Activated naive CD4-positive, alpha-beta T cell treated with anti-CD3 and anti-CD28 coated beads for 36 hours (primary cell): ENCODE measurements at places on chromosomes 3 and 15.

DNA sequence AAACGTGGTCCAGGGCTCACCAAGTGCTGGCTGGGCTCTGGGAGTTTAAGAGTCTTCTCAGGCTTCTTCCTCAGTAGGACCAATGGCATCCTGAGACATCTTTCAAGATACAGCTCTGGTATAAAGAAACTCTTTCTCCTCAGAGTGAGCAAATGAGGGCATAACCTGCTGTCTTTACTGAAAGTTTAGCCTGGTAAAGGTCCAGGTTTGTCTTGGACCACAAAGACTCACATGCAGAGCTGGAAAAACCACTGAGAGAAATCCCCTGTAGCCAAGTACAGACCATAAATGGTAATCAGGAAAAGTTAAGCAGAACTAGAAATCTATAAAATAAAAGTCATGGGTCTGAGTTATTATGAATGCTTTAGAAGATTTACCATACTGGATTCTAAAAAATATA, 23.1 kb downstream of the CD47 start:
- H3K27me3 ChIP-seq, result no peaks in the 10 kb centered on the region
- peaks cover 27% of the 10 kb centered on the region for H3K36me3 ChIP-seq
- H3K4me3 ChIP-seq, result no peak overlapping the region
- no peak for DNase-seq
- H3K27ac ChIP-seq, result no peak overlapping the region
- peaks cover 75% of the 10 kb centered on the region for H3K4me1 ChIP-seq

- no peak overlapping the region for H3K4me3 ChIP-seq
- peaks cover 4% of the 10 kb centered on the region for H3K27me3 ChIP-seq
- no peaks in the 10 kb centered on the region for H3K4me1 ChIP-seq
- DNase-seq, result no peak
- no peak overlapping the region for H3K27ac ChIP-seq
- no peaks in the 10 kb centered on the region for H3K36me3 ChIP-seq
These were observed 764.2 kb upstream of the ARRDC4 start for GRCh38 chr15:97196048-97197014.

GRCh38 chr15:75214293-75215096, 12.8 kb downstream of the C15orf39 start:
- DNase-seq, result no peak
- H3K4me1 ChIP-seq, result peaks cover 8% of the 10 kb centered on the region
- no peak overlapping the region for H3K27ac ChIP-seq
- no peak overlapping the region for H3K4me3 ChIP-seq
- peaks cover 5% of the 10 kb centered on the region for H3K36me3 ChIP-seq

- H3K27me3 ChIP-seq, result no peaks in the 10 kb centered on the region
- DNase-seq, result no peak
- no peaks in the 10 kb centered on the region for H3K36me3 ChIP-seq
- H3K4me3 ChIP-seq, result no peak overlapping the region
- peaks cover 19% of the 10 kb centered on the region for H3K4me1 ChIP-seq
These were observed 45.5 kb upstream of the TNFSF10 start for GRCh38 chr3:172568701-172569100.

GRCh38 chr3:172354931-172355499, 93.2 kb downstream of the GHSR start:
- no peaks in the 10 kb centered on the region for H3K4me1 ChIP-seq
- no peak overlapping the region for H3K4me3 ChIP-seq
- H3K27me3 ChIP-seq, result no peaks in the 10 kb centered on the region
- H3K36me3 ChIP-seq, result peaks cover 26% of the 10 kb centered on the region
- no peak for DNase-seq

- H3K27ac ChIP-seq, result peak overlapping the region; percentile 84
- H3K27me3 ChIP-seq, result no peaks in the 10 kb centered on the region
- DNase-seq, result no peak
- peaks cover 2% of the 10 kb centered on the region for H3K36me3 ChIP-seq
- peak overlapping the region; percentile 81 for H3K4me3 ChIP-seq
These were observed 988 bp upstream of the CHSY1 start for GRCh38 chr15:101252836-101253235.

DNA sequence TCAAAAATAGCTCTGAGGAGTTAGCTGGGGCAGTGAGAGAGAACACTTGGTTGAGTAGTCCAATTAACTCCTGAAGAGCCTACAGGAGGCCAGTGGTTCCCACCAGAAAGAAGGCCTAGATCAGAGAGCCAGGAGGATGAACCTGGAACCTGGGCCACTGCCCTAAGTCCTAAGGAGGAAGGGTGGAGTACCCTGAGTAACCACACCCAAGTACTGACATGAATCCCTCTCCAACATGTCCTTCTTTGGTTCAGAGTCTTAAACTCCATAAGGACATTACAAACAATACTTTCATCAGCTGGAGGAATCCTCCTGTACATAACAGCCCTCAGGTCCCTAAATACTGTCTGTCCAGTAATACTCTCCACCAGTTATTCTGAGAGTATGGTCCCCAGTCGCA, 25.6 kb upstream of the C3orf62 start:
- no peak overlapping the region for H3K4me3 ChIP-seq
- H3K36me3 ChIP-seq, result peaks cover 19% of the 10 kb centered on the region
- DNase-seq, result no peak

- DNase-seq, result no peak
- no peaks in the 10 kb centered on the region for H3K27me3 ChIP-seq
- no peak overlapping the region for H3K27ac ChIP-seq
These were observed 1020.3 kb upstream of the CADM2 start for GRCh38 chr3:83938491-83938890.

DNA sequence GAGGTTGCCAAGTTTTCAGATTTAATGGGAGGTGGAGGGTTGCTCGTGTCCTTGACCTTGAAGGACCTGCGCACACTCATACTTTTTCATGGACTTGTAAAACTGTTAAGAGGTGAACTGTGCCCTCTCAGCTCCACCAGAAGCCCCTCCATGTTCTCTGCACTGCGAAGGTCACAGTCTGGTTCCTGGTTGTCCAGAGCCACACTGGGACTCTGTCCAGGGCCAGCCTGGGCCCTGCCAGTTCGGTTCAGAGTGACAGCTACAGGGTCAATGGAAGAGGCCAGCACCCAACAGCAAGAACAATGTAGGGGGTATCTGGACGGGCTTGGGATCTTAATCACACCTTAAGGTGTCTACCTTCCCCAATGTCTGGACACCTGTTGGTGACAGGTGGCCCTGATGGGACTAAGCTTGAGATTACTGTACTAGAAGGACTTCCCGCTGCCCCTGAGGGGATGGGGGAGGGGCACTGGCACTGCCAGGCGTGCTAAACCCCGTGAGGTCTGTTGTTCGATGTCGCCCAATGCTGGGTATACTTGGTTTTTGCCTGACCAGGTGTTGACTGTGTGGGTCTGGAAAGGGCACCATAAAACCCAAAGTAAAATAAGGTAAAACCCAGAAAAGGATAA, 34.7 kb downstream of the GRK7 start:
- peak overlapping the region; percentile 74 for H3K4me3 ChIP-seq
- H3K36me3 ChIP-seq, result no peaks in the 10 kb centered on the region
- no peak for DNase-seq
- peak overlapping the region; percentile 89 for H3K27ac ChIP-seq
- peaks cover 46% of the 10 kb centered on the region for H3K4me1 ChIP-seq

GRCh38 chr3:130299531-130299930, 45.9 kb upstream of the COL6A5 start:
- H3K4me3 ChIP-seq, result no peak overlapping the region
- no peak overlapping the region for H3K27ac ChIP-seq
- peaks cover 8% of the 10 kb centered on the region for H3K27me3 ChIP-seq
- no peaks in the 10 kb centered on the region for H3K4me1 ChIP-seq
- no peaks in the 10 kb centered on the region for H3K36me3 ChIP-seq
